KBM-7 (cell line): ENCODE measurements at places on chromosomes 7 and 10.

DNA sequence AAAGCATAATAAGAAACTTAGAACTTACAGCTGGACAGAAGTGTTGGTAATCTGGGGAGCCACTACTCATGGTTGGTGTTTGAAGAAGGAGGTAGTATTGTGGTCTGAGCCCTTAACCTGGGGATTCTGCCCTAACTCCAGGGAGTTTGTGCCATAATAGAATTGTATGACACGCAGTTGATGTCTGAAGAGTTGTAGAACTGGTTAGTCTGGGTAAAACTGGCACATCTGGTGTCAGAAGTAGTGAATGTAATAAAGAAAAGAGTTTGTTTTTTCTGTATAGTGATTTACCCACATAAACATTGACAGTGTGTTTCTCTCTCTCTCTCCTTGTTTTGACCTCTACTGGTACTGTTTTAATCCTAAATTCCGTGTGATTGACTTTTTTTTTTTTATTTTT lies 448.1 kb upstream of the SEMA3D start:
- DNase-seq, result no peak

DNA sequence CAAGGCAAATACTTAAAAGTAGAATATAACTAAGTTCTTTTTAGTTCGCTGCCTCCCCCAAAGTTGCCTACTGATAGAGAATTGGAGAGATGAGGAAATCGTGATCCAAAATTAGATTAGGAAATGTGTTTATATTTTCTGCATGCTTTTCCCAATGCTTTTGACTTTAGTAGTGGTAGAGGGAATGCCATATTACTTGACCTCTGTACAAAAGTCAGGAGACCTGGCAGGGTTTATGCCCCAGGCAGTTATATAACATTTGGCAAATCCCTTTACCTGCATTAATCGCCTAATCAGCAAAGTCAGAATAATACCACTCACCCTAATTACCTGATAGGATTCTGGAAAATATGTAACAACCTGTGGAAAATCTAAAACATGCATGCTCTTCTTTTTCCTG lies 142.9 kb downstream of the ANKRD30A start:
- no peak for DNase-seq

DNA sequence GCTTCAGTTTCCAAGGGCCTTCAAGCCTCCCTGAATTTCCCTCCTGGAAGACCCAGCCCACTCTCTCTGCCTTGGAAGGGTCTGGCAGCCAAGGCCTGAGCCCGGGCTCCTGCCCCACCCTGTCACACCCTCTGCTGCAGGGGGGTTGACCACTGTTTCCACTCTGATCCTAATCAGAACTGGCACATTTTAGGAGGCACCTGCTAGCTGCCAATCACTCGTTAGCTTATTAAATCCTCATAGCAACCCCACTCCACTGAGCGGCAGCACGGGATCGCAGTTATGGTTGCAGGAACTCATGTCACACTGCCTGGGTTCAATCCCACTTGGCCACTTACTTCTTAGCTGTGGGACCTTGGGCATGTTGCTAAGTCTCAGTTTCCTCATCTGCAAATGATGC lies 12.9 kb downstream of the HSPB1 start:
- no peak for DNase-seq

DNA sequence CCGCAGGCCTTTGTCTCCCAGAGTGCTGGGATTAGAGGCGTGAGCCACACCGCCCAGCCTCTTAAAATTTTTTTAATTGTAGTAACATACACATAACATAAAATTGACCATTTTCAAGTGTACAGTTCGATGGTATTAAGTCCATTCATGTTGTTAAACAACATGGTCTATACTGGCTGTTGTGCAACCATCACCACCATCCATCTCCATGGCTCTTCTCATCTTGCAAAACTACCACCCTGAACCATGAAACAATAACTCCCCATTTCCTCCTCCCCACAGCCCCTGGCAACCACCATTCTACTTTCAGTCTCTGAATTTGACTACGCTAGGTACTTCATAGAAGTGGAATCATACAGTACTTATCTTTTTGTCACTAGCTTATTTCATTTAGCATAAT lies 7.9 kb upstream of the ZFYVE27 start:
- no peak for DNase-seq

- DNase-seq, result no peak
Measured at GRCh38 chr7:4144172-4144701, 537.9 kb upstream of the FOXK1 start.

DNA sequence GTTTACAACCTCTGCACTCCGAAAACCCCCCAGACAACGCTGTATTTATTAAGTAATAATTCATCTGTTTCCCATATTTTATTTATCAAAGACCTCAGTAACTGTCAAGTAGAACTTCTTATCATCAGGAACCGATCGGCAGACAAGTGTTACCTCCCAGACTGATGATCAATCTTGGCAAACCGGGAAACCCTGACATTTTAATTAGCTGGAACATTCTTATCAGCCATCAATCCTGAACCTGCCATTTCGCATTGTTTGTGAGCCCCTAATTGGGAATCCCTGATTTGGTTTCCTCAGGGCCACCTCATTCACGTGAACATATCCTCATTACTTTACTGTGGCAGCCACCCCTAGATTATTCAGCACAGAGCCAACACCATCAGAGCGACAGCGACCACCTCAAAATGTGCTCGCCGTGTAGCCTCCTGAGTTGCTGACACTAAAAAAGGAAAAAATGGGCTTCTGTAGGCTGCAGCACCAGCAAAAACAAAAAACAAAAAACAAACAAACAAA lies 93.6 kb upstream of the SDK1 start:
- no peak for DNase-seq

DNA sequence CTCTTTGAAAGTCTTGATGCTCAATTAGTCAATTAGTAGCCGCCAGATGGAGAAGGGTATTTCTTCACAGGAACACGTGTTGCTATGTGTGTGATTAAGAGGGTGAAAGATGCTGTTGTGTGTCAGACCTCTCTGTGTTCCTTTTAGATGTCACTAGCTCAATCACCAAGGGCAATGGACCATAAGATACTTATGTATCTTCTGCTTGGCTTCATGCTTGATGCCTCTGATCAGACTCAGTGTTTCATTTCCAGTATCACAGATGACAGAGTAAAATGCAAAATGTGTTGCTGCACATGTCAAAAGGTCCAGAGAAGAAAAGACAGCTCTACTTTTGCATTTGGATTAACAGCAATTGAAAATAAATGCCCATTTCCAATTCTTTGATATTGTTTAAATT lies 865.9 kb downstream of the CNTNAP2 start:
- DNase-seq, result no peak

GRCh38 chr10:131960631-131961046 lies 21.1 kb downstream of the BNIP3 start:
- DNase-seq, result no peak

- DNase-seq, result no peak
Measured at GRCh38 chr7:13841284-13841683, 148.2 kb downstream of the ETV1 start.

GRCh38 chr7:152553671-152554317 lies 118.0 kb upstream of the KMT2C start:
- no peak for DNase-seq

DNA sequence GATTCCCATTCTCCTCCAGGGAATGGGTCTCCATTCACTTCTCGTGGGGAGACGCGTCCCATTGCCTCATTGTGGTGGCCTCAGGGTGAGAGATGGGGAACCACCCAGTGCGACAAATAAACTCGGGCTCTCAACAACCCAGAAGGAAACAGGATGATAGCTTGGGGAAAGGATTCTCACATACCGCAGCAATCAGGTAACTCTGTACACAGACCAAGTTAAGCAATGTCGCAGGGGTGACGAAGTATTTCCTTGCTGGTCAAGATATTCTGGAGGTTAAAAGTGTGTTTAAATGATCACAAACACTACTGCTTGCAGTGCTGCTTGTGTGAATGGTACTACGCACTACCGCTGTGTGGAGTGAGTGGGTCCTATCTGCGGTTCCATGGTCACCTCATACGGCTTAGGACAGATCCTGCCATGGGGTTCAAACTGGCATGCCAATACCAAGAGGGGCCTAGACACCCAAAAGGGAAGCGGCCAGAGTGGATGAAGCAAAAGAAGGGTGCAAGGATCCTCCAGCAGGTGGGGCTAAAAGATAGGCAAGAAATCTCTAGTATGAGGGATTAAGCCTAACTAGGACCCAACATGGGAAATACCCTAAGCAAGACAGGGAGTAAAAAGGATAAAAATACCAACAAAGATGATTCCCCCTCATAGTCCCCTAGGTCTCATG lies 143.8 kb upstream of the TMEM106B start:
- DNase-seq, result peak; percentile 81

GRCh38 chr10:101903827-101904550 lies 60.4 kb upstream of the KCNIP2 start:
- DNase-seq, result no peak

- DNase-seq, result peak; percentile 14
Measured at GRCh38 chr10:88647061-88647615, 17.1 kb upstream of the LIPF start.

DNA sequence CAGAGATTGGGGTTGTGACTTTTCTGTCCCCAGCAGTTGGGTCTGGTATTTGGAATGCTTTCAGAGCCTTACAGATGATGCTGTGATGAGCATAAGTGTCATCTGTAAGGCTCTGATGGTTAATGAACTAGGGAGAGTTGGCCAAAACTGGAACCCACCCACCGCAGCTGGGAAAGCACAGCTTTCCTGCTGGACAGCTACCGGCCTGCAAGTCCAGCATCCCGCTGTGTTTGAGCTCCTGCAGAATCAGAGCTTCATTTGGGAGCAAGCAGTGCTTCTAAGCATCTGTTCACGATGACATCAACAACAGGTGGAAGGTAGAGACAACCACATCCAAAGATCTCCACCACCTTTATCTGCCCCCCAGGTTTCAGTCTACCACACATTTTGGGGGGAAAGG lies 11.7 kb downstream of the UCN3 start:
- no peak for DNase-seq

DNA sequence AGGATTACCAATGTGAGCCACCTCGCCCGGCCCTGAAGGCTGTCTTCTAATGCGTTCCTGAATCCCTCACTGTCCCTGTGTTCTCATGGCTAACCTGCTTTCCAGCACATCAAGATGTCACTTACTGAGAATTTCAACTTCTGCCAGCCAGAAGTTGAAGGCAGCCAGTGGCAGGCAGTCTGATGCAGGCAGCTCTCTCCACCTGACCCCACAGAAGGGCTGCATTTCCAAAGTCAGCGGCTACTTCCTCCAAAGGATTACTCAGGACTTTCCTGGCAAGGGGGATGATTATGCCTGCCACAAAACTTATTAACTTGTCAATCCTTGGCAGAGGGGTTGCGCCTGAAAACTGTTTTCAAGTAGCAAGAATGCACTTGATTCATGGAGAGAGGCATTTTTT lies 1219.4 kb downstream of the TYW1 start:
- DNase-seq, result no peak

- no peak for DNase-seq
Measured at GRCh38 chr10:60298408-60299389, 91.0 kb downstream of the ANK3 start.

DNA sequence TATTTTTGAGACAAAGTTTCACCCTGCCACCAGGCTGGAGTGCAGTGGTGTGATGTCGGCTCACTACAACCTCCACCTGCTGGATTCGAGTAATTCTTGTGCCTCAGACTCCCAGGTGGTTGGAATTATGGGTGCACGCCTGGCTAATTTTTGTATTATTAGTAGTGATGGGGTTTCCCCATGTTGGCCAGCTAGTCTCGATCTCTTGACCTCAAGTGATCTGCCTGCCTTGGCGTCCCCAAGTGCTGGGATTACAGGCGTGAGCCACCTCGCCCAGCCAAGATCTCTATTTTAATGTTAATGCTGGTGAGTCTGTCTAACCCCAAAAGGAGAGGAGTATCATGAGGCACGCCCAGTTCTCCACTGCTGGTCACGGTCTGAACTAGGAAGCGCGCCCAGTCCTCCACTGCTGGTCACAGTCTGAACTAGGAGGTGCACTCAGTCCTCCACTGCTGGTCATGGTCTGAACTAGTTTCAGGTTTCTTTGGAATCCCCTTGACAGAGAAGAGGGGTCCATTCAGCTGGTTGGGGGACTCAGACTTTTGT lies 5.6 kb upstream of the LRRC27 start:
- DNase-seq, result no peak

DNA sequence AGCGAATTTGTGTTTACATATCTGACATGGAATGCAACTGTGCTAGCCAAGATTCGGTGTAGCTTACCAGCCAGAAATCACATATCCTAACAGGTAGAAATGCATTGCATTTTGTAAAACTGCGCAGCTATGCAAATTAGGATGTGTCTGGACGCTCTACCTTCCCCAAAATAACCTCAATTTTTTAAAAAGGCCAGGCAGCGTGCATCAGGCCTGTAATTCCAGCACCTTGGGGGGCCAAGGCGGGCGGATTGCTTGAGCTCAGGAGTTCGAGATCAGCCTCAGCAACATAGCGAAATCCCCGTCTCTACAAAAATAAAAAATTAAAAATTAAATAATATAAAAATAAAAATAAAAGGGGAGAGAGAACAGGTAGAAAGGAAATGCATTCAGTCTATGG lies 305.0 kb downstream of the TYW1 start:
- no peak for DNase-seq

DNA sequence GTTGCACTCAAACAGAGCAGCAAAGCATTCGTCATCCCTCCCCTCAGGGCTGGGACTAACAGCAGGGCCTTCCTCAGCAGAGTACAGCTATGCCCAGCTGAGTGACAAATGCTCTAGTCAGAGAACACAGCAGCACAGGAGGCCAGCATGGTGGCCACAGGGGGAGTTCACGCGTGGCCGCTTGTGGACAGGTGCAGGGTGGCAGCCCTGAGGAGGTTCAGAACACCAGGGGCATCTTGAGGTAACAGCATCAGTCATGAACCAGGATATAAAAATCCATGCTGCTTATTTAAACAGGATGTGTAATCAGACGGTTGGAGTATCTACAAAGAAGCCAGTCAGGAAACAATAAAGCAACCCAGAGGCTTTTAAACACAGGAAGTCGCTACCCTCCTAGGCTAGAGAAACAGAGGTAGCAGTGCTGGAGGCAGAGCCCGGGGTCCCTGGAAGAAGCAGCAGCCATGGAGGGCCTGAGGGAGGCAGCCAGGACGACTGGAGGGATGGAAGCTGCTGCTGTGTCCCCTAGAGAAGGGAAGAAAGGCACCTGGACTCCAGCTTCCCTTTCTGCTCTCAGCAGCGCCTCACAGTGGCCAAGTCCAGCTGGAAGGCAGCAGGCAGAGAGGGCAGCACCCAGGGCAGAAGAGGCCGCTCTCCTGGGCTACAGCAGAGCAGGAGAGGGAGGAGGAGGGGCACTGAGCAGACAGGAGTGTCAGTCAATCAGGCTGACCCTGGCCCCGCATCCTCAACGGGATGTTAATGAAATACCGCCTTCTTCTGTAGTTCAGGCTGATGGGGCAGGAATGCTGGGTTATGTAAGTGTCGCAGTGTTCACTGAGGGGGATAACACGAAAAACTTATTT lies 70.8 kb upstream of the UCN3 start:
- peak; percentile 89 for DNase-seq
